ENCODE measurements at places on chromosomes 6 and 20.
A peak's percentile ranks its signal among the peaks of the same experiment; 100 is the strongest.

GRCh38 chr6:80319196-80319595 lies 212.7 kb downstream of the BCKDHB start:
- no peak for DNase-seq

DNA sequence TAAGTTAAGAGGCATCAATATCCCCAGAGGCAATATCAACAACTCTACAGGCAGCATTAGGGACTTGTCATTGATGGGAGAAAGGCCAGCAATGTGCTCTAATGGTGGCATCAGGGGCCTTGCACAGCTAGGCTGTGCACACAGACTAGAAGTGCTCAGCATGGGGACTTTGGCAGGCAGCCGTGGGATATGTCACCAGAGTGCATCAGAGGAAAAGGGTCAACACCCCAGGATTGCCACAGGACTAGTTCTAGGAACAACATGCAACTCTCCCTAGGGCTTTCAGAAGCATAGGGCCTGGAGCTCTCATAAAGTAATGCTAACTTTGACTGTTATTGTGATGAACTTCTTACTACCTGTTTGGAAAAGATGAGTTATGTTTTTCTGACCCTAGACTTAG lies 32.2 kb upstream of the OSTM1 start:
- DNase-seq, result no peak

GRCh38 chr6:1639430-1639829 lies 29.7 kb downstream of the FOXC1 start:
- no peak for DNase-seq

GRCh38 chr6:127727260-127727953 lies 150.4 kb downstream of the C6orf58 start:
- no peak for DNase-seq

- DNase-seq, result no peak
Observed at GRCh38 chr6:45688180-45688579, 310.4 kb upstream of the SUPT3H start.

GRCh38 chr6:84763886-84764331 lies 489 bp downstream of the TBX18 start:
- DNase-seq, result no peak

- peak; percentile 18 for DNase-seq
Observed at GRCh38 chr6:22828179-22829062, 259.1 kb downstream of the HDGFL1 start.

GRCh38 chr20:15937179-15937578 lies 636.1 kb downstream of the KIF16B start:
- DNase-seq, result no peak

DNA sequence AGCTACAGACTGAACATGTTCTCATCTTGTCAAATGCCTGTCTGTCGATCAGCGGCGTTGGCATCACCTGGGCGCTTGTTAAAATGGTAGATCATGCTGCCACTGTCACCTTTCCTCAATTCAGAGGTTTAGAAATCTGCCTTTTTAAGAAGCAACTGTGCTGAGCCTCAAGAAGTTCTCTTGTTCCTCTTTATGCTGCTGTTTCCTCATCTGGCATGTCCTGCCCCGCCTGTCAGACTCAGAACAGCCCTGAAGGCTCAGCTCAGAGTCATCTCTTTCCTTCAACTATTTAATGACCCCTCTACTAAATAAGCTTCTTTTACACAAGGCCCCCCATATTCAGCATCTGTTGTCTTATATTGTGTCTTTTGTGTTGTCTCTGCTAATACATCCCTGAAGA lies 368.2 kb downstream of the EPM2A start:
- DNase-seq, result no peak

DNA sequence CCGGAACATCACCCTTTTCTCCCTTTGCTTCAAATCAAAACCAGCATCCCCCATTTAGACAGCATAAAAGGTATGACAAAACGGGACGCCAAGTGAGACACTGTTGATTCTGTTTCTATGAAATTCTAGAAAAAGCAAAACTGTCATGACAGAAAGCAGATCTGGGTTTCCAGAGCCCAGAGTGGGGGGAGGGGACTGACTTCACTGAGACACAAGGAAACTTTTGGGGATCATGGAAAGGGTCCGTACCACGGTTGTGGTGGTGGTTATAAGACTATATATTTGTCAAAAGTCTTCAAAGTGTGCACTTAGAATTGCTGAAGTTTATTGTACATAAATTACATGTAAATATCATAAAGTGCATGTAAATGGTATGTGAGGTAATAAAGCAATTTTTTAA lies 82.6 kb downstream of the SLC22A3 start:
- DNase-seq, result no peak

DNA sequence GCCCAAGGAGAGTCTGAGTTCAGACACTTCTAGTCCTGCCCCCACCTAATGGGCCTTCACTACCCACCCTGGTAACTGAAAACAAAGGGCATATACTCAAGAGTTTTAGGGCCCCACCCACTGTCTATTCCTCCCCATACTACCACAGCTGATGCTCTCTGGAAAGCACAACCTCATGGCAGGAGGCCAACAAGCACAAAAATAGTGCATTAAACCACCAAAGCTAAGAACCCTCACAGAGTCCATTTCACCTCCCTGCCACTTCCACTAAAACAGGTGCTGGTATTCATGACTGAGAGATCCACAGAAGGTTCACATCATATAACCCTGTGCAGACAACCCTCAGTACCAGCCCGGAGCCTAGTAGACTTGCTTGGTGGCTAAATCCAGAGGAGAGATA lies 132.1 kb upstream of the ADGRB3 start:
- DNase-seq, result no peak

GRCh38 chr6:133577851-133578250 lies 311.1 kb upstream of the TCF21 start:
- no peak for DNase-seq

DNA sequence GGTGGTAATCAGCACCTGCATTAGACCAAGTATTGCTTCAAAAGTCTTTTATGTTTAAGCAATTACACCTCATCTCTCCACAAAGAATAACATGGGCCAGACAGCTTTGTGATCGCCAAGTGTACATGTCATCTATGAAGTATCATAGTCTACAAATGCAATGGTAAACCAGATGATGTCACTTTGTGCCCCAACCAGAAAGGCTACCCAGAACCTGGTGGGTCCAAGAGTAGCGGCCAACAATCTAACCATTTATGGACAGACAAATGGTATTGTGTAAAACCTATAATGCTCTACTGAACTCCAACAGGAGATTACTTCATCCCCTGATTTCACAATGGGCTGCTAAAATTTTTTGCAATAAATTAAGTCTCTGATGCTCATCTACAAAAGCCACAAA lies 295.9 kb downstream of the GMDS start:
- DNase-seq, result no peak

- DNase-seq, result no peak
Observed at GRCh38 chr6:28982476-28983266, 22.4 kb downstream of the ZNF311 start.

DNA sequence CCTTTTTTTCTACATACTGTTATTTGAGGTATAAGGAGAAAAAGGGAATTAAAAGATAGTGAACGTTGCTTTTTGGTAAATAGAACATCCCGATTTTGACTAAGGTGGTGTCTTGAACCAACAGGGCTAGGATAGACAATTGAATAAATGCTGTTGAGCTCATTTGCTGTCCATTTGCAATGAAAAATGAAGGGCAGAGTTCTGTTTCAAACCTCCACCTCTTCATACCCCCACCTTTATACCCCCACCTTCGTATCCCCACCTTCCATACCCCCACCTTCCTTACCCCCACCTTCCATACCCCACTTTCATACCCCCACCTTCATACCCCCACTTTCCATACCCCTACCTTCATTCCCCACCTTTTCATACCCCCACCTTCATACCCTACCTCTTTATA lies 93.4 kb upstream of the NAA20 start:
- no peak for DNase-seq

DNA sequence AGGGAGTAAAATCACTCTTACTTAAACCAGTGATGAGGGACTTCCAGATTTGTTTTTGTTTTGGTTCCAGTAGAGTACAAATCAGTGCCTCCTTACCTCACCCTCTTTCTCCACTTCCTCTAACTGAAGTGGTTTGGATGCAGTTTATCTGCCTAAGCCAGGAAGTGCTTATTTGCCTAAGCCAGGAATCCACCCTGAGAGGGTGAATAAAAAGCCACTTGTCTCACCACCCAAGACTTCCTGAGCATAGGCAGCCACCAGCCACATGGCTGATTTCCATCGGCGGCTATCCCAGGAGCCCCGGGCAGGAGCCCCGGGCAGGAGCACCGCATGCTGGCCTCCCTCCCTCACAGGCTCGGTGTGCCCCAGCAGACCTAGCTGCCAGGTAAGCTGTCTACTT lies 12.0 kb downstream of the LRP11 start:
- peak; percentile 46 for DNase-seq

- DNase-seq, result no peak
Observed at GRCh38 chr20:45792317-45793118, 764 bp downstream of the DNTTIP1 start.

GRCh38 chr20:63546956-63547724 lies 409 bp downstream of the SRMS start:
- DNase-seq, result no peak

- no peak for DNase-seq
Observed at GRCh38 chr20:53252002-53252401, 279.8 kb downstream of the TSHZ2 start.

DNA sequence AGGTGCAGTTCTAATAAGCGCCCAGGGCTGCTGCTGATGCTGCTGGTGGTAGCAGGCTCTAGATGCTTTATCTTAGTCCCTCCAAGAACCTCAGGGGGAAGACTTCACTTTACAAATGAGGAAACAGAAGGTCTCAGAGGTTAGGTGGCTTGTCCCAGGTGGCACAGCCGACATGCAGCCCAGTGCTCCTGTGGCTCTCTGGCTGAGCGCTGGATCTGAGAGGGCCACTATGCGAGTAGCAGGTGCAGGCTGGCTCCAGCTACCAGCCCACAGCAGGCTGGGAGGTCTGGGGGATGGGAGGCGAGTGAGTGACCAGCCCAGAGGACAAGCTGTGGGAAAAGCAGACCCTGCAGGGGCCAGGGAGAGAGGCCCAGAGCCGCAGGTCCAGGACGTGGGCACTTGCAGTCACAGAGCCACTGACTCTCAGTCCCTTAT lies 90.9 kb downstream of the PRND start:
- DNase-seq, result no peak

- no peak for DNase-seq
Observed at GRCh38 chr6:37550191-37550831, 50.6 kb upstream of the CCDC167 start.

GRCh38 chr6:145669627-145670034 lies 65.7 kb downstream of the EPM2A start:
- no peak for DNase-seq

- DNase-seq, result no peak
Observed at GRCh38 chr6:166939894-166940293, 16.5 kb downstream of the RNASET2 start.

DNA sequence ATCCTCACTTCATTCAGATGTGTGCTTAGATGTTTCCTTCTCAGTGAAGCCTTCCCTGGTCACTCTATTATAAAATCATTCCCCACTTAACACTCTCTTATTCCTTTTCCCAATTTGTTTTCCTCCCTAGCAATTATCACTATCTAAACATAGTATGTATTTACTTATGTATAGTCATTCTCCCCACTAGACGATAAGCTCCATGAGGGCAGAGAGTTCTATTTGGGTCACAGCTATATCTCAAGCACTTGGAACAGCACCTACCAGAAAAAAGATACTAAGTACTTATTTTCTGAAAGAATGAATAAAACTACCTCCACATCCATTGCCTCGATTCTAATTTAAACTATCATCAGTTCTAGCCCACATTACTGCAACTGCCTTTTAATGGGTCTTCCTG lies 36.5 kb downstream of the USP49 start:
- DNase-seq, result no peak

DNA sequence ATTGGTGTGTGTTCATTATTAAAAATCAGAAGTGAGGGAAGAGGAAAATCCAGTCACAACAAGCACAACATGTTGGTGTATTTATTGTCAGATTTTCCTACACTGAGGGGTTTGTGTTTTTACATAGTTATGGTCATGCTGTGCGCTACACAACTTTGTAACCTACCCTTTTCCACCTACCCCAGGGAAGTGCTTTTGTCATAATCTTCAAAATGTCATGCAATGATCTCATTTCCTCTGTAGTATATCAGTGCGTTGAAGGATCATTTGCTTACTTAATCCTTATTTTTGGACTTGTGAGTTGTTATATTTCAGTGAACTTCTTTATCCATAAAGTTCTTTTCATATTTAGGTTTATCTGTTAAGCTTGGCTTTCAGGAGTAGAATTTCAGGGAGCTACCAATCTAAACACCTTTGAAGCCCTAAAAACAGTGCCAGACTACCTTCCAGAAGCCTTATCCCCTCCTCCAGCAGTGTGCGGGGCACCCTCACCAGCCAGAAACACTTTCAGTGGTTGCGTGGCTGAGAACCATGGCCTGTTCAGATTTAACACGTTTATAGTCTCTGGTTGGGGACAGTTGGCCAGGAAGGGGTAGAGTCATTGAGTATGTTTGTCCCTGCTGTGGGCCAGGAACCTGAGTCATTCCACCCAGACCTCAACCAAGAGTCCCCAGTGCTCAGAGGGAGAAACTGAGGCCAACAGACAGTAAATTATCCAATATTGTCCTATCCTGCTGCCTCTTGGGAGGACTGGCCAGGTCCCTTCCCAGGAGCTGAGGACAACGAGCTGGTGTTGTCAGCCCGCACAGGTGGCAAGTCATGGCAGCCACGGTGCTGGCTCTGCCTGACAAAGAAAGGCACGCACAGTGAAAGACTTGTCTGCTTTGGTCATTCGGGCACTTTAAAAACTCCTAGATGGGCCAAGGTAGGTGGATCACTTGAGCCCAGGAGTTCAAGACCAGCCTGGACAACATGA lies 40.3 kb downstream of the STK35 start:
- DNase-seq, result no peak

DNA sequence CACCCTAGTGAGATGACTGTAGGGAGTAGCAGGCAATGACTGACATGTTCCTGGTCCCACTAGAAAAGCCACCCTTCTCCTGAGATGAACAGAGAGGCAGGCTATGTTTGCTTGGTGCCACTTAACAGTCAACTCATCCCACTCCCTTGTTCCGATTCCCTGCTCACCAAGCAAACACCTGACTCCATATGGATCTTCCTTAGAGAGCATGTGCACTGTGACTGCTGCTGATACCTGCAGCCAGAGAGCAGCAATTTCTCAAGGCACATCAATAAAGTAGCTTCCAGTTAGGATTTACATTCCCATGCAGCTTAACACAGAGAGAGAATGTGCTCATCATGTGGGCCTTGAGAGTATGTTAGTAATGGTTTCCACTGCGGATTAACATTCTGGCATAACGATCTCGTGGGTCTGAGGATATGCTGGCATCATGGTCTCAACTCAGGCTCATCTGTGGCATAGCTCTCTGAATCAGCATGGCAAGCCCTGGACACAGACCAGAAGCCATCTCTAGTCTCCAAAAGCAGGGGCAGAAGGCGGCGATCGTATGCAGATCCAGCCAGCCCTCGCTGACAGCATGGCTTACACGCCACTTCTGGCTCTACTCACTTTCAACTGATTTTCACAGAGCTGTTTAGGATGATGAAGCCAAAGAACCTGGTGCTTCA lies 43.9 kb downstream of the ATXN1 start:
- DNase-seq, result no peak

Measured in NCI-H510A (cell line).